Astrocyte of the hippocampus (primary cell): ENCODE measurements at places on chromosomes 4 and X.

DNA sequence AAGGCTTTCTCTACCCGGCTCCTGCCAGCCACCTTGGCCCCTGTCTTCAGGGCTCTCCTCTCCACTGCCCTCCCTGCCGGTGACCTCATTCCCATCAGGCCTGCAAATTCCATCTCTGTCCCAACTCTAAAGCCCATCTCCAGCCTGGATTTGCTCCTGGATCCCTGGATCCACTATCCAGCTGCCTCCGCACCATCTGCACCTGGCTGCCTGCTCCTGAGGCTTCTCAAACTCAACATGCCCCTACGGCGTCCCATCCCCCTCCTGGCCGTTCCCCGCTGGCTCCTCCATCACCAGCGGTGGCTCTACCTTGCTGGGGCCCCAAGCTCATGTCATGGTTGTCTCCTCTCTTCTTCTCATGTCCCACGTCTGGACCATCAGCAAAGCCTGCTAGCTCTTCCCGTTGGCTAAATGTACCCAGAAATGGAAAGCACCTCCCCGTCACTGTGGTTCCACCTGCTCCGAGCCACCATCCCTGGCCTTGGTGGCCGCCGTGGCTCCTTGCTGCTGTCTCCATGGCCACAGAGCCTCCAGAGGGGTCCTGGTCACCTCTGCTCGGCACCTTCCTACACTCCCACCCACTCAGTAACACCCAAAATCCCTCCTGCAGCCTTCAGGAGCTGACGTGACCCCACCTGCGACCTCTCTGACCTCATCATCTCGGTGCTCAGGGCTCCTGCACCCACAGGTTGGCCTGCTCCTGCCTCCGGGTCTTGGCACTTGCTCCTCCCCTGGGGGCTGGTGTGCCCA, 58.5 kb downstream of the ADRA2C start:
- no peak for DNase-seq

DNA sequence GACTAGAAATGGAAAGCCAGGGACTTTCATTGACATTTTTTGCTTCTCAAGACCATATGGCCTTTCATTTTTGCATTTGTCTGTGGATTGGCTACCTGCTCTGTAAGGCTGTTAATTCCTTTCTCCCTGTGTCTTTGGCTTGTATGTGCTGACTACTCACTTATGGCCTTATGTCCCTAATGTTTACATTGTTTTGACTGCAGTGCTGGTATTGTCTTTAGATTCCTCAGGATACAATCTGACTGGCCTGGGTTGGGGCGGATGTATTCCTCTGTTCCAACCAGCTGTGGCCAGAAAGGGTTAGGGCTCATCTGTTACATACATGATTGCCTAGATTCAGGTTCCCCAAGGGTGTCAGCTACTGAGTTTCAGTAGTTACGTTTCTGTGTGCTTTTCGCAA, 108.1 kb downstream of the RAPGEF2 start:
- no peak for DNase-seq

DNA sequence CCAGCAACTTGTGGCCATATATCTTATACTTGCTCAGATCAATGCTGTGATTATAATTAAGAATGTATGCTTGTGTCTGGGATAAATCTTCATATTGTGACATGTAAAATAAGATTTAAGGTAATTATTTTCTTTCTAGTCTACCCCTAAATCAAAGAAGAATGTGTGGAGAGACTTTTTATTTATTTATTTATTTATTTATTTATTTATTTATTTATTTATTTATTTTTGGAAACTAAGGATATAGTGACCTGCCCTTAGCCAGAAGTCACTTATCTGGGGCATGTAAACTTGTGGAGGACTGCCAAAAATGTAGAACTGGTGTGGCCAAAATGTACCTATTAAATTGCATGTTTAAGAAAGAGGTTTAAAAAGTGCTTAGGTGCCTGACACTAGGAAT, 144.3 kb downstream of the BEND2 start:
- DNase-seq: no peak

GRCh38 chrX:52410439-52411394, 41.9 kb downstream of the XAGE2 start:
- no peak for DNase-seq

- DNase-seq: no peak
Measured at GRCh38 chrX:51851507-51852085, 41.8 kb upstream of the MAGED1 start.

DNA sequence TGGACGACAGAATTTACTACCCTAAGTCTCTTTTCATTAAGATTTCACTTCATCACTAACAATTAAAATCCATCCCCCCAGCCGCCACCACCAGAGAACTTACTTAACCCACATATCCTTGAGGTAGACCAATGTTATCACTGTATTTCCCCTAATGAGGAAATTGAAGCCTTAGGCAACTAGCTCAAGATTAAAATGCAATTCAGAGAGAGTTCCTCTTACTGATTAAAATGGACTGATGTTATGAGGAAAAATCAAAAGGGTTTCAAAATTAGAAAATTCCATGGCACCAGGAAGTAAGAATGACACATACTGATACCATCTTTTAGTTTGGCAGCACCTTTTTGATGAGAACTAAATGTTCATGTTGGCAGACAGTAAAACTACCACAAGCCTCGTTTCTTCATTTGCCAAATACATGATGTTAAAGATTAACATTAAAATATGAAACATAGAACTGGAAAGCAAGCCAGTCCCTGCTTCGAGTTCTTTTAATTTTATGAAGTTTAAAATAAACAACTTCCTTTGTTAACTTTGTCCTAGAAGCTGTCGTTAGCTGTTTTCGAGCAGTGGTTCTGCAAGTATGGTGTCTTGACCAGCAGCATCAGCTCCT, 69.3 kb upstream of the CCDC160 start:
- DNase-seq: no peak

DNA sequence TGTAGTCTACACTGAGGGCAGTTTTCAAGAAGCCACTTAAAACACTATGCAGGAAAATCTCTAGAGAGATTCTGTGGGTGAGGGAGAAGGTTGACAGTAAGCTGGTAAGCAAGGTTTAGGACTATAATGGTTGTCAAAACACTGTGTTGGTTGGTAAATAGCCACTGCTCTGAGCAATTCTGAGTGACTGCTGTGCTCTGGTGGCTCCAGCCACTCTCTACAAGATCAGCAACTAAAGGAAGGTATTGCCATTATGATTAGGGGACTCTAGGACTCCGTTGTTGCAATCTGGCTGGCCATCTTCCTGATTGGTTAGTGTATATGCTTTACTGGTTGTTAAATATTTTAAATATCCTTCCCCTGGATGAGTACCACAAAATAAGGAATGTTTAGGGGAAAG, 5.5 kb upstream of the FAM47E start:
- DNase-seq: no peak
